Anterior cingulate cortex (tissue), 58 donors: ENCODE measurements at places on chromosomes 3 and 15.

- DNase-seq = no peak
These were observed 2.2 kb downstream of the MED12L start for GRCh38 chr3:151087648-151088047.

DNA sequence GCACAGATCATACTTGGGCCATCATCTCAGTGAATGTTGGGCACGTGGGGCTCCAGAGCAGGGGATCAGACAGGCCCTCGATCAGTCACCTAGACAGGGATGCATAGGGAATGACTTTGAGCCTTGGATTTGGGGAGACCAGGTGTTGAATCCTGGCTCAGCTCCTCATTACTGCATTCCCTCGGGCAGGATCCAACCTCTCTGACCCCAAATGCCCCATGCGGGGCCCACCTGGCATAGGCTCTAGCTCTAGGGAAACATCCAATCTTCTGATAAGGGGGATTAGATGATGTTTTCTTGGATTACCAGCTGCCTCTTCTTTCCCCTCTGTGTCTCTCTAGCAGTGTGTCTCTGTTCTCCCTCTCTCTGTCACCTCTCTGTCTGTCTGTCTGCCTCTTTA lies 22.7 kb downstream of the LOXL1 start:
- DNase-seq = no peak

DNA sequence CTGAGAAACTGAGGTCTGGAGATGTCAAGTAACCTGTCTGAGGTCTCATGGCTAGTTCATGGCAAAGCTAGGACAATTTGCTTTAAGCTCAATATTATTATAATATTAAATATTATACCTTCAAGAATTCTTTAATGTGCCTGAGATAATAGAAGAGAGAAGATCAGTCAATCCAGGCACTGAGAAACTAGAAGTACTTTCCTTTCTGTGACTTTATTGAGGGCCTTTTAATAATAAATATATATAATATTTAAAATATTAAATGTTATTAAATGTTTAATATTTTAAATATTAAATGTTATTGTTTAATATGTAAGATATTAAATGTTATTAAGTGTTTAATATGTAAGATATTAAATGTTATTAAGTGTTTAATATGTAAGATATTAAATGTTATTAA lies 144.3 kb upstream of the DNAJC19 start:
- no peak for DNase-seq

DNA sequence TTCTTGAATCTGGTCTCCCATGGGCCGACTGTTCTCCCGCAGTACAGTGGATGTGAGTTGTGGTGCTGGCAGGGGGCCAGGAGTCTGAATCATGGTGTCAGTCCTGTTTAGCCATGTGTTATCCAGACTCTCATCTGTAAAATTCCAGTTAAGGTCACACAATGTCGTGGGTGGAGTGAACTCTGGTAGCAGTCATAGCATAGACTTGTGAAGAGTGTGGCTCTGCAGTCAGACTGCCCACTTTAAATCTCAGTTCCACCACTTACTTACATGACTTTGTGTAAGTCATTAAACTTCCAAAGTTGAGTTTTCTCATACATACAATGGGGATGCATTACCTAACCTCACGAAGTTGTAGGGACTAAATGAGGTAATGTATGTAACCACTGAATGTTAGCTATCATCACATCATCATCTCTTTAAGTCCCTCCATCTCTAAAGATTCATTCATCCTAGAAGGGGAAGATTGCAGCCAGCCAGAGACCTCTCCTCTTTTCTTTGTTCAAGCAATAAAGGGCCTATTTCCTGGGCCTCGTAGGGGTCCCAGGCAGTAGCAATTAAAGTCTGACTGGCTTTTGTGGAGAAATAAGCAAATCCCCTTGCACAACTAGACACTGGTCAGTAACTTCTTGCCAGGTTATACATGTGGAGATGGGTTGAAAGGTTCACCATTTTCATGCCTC lies 93.9 kb downstream of the PCCB start:
- DNase-seq = no peak
